Stimulated activated CD4-positive, alpha-beta T cell treated with anti-CD3 and anti-CD28 coated beads, Interleukin-12 subunit alpha, Interleukin-12 subunit beta, amount 100 ng/mL, for 4 hours (primary cell): ENCODE measurements at places on chromosomes 7 and 10.

DNA sequence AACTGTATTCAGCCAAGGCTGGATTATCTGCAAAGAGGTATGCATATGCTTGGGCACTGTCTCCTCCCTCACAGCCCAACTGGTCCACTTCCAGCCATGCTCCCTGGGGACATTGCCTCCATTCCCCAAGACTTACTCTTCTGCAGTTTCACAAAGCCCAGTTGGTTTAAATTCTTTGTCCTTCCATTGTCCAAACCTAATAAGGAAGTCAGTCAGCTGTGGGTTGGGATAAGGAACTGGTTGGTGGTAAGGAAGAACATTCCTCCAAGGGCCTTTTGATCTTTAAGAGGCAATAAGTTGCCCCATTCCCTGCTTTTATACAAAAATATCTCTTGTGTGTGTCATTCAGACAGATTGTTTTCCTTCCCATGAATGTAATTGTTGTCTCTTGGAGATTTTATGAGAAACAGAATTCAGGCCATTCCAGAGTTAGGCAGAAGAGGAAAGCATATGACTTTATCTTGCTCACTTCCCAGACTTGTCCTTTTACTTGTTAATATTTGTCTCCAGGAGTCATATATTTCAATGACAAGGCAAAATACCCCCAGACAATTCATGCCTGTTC lies 673.7 kb downstream of the SUGCT start:
- no peak for DNase-seq

- DNase-seq = no peak
Measured at GRCh38 chr10:13613519-13613918, 26.8 kb downstream of the PRPF18 start.

DNA sequence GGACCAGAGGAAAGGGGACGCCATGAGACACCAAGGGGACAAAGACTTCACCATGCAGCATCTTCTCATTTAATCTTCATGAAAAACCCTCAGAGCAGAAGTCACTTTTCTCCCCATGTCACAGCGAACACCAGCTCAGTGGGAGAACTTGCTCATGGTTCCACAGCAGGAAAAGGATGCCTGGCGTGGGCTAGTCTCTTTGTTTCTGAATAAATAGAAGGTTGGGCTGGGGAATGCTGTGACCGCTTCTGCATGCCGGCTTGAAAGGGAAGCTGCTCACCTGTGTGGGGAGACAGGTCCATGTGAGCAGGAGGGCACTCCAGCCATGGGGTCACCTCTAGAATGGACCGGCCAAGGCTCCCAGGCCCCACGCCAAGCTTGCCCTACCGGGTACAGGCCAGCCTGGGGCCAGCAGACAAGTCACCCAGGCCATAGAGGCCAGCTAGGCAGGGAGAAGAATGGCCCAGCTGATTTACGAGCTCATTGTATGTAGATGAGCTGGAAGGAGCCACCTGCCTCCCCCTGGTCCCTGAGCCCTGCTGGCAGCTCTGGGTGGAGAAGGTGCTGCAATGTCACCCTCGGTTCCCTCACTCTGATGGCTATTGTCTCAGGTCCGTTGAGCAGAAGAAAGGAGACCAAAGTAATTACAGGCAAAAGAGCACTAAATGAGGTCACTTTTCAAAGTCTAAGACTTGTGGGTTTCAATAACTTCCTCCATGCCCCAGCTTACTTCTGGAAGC lies 82.0 kb upstream of the PDZD8 start:
- no peak for DNase-seq

GRCh38 chr7:156903232-156903909 lies 10.4 kb upstream of the LMBR1 start:
- DNase-seq = no peak

DNA sequence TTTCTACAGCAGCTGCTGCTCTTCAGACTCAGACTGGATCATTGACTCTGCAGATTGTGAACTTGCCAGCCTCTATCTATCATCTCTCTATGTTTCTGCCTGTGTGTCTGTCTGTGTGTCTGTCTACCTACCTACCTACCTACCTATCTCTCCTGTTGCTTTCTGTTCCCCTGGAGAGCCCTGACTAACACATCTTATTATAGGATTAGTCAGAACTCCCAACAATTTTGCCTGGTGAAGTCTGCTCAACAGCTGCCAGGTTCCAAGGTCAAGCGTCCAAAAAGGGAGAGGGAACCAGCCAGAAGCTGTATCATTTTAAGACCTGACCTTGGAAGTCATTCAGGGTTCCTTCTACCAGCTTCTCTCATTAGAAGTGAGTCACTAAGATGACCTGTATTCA lies 579.0 kb upstream of the DPP6 start:
- no peak for DNase-seq

GRCh38 chr7:48045195-48045765 lies 9.9 kb downstream of the C7orf57 start:
- DNase-seq = no peak

DNA sequence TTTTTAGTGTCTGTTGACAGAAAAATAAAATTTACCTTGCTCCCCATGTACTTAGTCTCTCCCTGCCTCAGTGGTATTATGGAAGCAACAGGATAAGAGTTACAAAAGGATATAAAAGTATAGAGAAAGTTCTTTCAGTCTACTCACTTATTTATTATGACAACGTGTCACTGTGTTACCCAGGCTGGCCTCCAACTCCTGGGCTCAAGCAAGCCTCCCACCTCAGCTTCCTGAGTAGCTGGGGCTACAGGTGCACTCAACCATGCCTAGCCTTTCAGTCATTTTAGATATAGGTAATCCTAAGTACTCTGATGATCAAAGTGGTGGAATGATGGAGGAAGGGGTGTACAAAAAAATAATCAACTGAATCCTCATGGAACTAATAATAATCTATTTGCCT lies 215.2 kb upstream of the MKLN1 start:
- no peak for DNase-seq

GRCh38 chr7:840001-840600 lies 7.8 kb downstream of the SUN1 start:
- DNase-seq = no peak

GRCh38 chr10:67401711-67402110 lies 294.3 kb downstream of the CTNNA3 start:
- DNase-seq = no peak

DNA sequence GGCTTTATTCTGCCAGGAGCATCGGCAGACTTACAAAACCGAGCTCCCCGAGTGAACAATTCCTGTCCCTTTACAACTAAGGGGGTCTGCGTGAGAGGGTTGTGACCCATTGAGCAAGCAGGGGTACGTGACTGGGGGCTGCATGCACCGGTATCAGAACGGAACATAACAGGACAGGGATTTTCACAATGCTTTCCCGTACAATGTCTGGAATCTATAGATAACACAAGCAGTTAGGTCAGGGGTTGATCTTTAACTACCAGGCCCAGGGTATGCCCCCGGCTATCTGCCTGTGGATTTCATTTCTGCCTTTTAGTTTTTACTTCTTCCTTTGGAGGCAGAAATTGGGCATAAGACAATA lies 38.1 kb upstream of the GSDME start:
- DNase-seq = no peak

DNA sequence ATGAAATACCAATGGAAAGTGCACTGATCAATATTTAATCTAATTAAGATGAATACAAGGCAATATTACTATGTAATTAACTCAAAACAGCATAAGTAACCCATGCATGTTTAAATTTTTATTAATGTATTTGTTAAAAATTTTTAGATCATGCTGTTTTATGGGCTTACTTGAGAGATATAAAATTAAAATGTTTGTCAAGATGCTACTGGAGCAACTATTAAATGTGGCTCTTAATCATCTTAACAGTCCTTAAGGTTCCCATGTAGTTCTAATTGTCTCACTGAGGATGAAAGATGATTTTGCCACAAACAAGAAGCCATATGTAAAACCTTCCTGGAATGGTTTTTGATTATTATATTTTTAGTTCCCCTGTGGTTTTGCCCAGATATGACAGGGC lies 897.1 kb downstream of the KCNMA1 start:
- DNase-seq = no peak

DNA sequence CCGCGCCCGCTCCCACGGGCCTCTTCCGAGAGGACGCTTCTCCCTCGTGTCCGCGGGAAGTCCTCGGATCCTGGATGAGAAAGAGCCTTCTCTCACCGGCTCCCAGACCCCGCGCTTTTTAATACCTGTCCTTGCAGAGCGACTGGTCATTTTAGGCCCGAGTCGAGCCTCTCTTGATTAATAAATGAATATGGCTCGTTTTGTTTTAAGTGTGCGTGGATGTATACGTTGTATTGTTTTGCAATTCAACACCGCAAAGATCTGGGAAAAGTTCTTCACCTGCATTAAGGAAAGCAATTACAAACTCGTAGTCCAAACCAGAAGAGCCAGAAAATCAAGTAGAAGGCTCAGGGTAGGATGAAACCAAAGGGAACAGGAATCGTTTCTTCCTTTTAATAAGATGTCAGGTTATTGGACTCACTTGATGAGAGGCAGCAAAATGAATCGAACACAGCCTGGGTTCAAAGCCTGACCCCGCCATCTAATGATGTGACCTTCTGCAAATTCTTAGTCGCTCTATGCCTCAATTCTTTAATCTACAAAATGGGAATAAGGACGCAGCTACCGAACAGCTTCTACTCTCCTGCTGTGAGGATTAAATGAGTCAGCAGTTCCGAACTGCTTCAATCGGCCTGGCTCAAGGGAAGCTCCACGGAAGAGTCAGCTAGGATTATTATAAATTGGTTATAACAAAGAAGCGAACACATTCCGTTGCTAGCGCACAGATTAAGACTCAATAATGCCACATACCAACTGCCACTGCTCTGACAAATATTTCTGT lies 277.8 kb upstream of the NEBL start:
- DNase-seq = no peak

- DNase-seq = no peak
Measured at GRCh38 chr10:132858121-132859081, 72.5 kb upstream of the NKX6-2 start.

GRCh38 chr10:14074062-14074884 lies 256.5 kb downstream of the FRMD4A start:
- DNase-seq = no peak

DNA sequence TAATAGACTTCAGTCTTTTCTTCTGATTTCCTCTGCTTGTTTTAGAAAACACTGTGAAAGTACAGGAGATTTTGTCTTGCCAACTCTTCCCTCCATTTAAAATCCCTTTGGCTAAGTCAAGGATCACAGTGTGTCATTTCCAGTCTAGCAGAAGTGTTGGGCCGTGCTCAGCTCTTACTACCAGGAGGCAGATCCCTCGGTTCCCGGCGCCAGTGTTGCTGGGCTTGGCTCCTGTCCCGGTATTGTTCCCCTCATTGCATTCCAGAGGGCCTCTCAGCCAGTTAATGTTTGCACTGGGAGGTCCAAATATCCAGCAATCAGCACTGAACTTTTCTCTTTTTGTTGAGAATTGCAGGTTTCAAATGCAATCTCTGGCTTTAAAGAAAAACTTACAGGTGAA lies 612.1 kb upstream of the MGMT start:
- no peak for DNase-seq

DNA sequence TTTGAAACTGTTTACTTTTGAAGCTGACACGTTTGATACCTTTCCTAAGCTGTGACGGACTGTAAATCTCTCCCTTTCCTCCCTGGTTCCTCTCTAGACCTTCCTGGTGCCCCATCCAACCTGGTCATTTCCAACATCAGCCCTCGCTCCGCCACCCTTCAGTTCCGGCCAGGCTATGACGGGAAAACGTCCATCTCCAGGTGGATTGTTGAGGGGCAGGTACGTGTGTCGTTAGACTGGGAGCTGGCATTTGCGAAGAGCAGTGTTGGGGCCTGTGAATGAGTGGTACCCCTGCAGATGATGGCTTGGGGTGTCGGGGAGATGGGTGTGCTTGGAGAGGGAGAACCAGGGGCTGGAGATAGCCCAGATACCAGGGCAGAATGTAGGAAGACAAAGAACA lies 602.7 kb upstream of the FOXK1 start:
- no peak for DNase-seq

DNA sequence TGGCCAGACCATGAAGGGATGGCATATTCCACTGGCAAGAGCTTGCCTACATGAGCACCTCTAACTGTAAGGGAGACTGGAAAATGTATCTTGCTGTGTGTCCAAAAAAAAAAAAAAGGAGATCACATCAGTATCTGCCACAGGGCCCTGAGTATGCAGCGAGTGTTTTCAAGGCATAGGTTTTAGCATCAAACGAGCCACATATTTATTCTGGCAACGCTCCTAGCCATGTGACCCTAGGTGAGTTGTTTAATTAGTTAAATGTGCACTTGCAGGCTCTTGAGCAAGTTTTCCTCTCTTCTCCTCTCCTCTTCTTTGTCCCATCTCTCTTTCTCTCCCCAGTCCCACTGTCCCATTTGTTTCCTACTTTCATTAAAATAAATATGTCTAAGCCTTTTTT lies 428.7 kb upstream of the AKR1E2 start:
- no peak for DNase-seq

- no peak for DNase-seq
Measured at GRCh38 chr7:36372156-36372555, 17.5 kb upstream of the ANLN start.

- DNase-seq = no peak
Measured at GRCh38 chr10:132547421-132547861, 9.9 kb downstream of the INPP5A start.

DNA sequence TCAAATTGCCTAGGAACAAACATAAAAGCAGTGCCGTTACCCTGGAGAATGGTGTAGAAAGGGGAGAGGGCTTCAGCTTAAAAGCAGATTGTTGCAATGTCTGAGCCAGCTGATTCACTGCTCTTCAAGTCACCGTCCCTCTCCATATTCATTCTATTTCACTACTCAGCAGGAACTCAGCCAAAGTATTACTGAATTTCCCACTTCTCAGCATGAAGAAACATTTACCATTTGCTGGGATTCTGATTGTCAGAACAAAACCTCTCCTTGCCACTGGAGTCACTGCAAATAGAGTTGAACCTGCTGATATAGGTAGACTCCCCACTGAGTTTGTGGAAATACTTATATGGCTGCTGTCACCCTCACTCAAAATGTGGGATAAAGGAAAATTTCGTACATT lies 71.7 kb downstream of the PPP1R17 start:
- no peak for DNase-seq

- DNase-seq = no peak
Measured at GRCh38 chr7:27994639-27995038, 186.0 kb downstream of the JAZF1 start.

DNA sequence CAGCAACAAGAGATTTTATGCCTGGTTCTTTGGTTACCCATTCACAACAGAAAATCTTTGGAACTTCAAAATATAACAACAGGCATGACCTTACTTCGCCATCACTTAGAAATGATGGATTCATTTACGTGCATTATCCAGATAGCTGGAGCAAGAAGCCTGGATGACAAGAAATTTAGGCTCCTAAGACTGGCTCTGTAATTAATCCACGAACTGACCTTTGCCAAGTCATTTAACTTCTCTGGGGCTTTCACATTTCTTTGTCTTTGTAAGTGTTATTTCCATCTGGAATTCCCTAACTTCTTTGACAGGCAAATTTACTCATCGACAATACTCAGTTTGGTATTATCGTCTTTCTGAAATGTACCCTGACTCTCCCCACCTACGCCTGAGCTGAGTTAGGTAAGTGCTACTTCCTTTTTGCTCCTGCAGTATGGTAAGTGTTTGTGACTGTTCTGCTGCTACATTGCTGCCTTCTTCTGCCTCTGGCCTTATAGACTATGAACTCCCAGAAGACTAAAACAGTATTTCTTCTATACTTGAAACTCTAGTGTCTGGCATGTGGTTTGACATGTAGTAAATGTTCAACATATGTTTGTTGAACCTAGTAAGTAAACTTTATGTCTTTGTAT lies 5.5 kb upstream of the MDFIC start:
- DNase-seq = peak; percentile 27
